Thoracic aorta (tissue), 2 donors: ENCODE measurements at places on chromosomes 3 and 15.

GRCh38 chr3:146148468-146148931, 12.5 kb downstream of the PLOD2 start:
- DNase-seq: no peak
- peak overlapping the region; percentile 28 for H3K27ac ChIP-seq
- peaks cover 84% of the 10 kb centered on the region for H3K4me1 ChIP-seq
- no peak overlapping the region for H3K4me3 ChIP-seq

DNA sequence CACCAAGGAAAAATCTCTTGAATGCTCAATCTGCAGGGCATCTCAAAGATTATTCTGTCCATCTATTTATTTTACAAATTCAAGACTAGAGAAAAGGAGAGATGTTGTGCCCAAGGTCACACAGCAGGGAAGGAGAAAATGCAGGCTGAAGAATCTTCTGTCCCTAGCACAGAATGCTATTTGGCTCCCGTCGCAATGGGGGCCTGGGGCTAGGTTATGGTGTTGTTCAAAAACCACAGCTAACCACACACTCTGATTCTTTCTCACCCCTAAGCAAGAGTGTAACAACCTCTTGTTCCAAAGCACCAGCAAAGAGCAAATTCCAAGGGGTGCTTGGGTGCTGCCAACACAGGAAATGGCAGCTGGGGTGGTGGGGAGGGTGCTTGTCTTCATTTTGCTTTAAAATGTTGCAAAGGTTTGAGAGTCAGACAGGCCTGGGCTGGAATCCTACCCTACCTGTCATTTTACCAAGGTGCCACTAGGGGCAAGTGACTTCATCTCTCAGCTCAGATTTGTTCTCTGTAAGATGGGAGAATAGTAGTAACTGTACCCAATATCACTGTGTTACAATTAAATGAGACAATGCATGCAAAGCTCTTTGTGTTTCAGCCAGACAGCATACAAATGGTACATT, 112.5 kb downstream of the ADAMTS9 start:
- no peak overlapping the region for H3K27ac ChIP-seq
- peaks cover 4% of the 10 kb centered on the region for H3K36me3 ChIP-seq
- no peak overlapping the region for H3K4me3 ChIP-seq
- no peaks in the 10 kb centered on the region for H3K27me3 ChIP-seq

DNA sequence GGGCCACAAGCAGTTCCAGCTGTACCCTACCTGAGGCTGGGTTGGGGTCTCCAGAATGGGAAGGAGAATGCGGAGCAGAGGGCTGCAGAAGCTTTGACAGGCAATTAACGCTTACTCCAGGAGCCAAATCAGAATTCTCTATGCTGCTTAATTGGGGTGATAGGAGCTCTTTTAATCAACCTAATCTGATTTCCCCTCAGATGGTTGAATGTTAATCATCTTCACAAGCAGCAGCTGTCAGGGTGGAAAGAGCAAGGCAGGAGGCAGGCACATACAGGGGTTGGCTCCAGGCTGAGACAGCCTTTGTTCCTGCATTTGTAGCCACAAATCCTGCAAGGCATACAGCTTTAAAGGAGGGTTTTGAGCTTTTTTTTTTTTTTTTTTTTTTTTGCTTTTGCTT, 2.6 kb downstream of the CILP start:
- no peaks in the 10 kb centered on the region for H3K36me3 ChIP-seq
- no peak overlapping the region for H3K27ac ChIP-seq
- no peaks in the 10 kb centered on the region for H3K27me3 ChIP-seq
- no peak for DNase-seq
- H3K4me1 ChIP-seq: no peaks in the 10 kb centered on the region

DNA sequence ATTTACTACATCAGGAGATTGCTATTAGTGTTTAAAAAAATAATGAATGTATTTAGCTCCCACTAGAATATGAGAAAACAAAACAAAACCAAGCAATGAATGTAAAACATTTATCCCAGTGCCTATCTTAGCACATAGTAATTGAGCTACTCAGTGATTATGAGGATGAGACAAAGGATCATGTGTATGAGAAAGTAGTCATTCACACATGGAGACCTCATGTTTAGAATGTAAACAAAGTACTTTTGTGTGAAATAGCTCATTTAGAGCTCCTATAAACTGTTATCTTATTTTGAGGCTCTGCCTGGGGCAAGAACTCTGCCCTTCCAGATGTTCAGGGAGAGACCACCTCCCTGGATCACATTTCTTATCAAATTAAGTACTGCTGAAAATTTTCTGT, 236.8 kb downstream of the LRRN1 start:
- H3K4me1 ChIP-seq: no peaks in the 10 kb centered on the region
- no peaks in the 10 kb centered on the region for H3K27me3 ChIP-seq
- H3K27ac ChIP-seq: no peak overlapping the region
- H3K36me3 ChIP-seq: no peaks in the 10 kb centered on the region

DNA sequence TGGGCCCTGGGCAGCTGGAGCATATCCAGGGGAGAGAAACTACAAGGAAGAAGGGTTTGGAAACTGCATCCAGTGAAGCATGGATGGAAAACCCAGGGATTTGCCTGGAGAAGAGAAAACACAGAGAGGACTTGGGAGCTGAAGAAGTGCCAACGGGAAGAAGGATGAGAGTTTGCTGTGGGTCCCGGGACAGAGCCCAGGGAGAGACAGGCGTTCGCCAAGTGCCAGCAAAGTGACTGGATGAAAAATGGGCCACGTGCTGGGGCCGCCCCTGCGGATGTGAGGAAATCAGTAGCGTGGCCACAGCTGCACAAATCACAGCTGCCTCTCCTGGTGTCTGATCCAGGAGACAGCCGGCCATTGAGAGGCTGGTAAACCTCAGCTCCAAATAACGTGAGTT, 70.4 kb downstream of the HES1 start:
- no peaks in the 10 kb centered on the region for H3K36me3 ChIP-seq
- H3K4me3 ChIP-seq: peak overlapping the region; percentile 19
- DNase-seq: no peak
- H3K27ac ChIP-seq: no peak overlapping the region

DNA sequence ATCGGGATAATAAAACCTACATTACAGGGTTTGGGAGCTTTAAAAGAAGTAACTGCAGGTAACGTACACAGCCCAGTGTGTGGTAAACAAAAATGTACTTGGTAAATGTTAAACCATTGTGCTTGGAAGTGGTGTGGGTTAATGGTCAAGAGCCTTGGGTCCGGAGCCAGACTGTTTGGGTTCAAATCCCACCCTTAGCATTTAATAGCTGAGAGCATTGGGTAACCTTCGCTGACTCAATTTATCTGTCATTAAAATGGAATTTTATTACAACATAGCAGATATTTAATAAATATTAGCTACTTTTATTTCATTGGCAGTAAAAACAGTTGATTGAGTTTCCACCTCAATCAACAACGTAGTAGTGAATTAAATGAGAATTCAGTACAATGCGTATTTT, 1.5 kb downstream of the FSTL1 start:
- no peak for DNase-seq
- H3K27me3 ChIP-seq: no peaks in the 10 kb centered on the region

DNA sequence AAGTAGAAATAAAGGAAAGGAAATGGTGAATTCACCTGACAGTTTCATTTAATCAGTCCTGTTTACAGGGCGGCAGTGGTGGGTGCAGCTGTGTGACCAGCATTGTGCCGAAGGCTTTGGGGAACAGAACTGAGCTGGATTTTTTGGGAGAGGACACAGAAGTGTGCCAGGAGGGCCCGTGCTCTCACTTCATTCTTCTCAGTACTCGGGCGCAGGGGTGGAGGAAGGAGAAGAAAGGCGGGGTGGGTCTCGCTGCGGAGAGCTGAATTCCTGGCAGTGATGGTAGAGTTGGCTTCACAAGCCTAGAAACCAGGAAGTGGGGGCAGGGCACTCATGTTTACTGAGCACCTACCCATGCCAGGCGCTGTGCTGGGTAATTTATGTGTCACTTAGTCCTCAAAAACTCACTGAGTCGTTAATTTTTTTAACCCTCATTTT, 64.6 kb downstream of the CRTC3 start:
- peak; percentile 93 for DNase-seq
- peak overlapping the region; percentile 42 for H3K4me3 ChIP-seq
- no peaks in the 10 kb centered on the region for H3K27me3 ChIP-seq
- H3K36me3 ChIP-seq: no peaks in the 10 kb centered on the region
- peaks cover 54% of the 10 kb centered on the region for H3K4me1 ChIP-seq
- peak overlapping the region; percentile 88 for H3K27ac ChIP-seq

- DNase-seq: no peak
- no peaks in the 10 kb centered on the region for H3K27me3 ChIP-seq
- H3K27ac ChIP-seq: no peak overlapping the region
- H3K36me3 ChIP-seq: no peaks in the 10 kb centered on the region
Observed at GRCh38 chr3:174202561-174202960, 656.6 kb upstream of the NAALADL2 start.

DNA sequence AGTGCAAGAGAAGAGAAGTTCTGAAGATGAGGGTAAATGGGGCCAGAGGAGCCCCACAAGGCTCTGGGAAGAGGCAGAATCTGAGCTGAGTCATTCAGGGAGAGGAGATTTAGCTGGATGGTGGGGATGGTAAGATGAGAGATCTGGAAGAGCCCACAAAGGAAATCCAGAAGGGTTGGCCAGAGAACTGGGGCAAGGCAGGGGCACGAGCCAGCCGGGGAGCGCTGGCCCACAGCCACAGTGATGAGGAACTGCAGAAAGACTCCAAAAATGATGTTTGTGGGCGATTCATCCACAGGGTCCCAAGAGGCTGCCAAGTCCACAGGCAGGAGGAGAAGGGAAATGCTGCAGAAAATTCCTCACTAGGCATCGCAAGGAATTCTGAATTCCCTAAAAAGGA, 75.9 kb upstream of the ATP2B2 start:
- peaks cover 8% of the 10 kb centered on the region for H3K4me1 ChIP-seq
- no peak overlapping the region for H3K4me3 ChIP-seq
- no peaks in the 10 kb centered on the region for H3K36me3 ChIP-seq
- H3K27me3 ChIP-seq: no peaks in the 10 kb centered on the region
- H3K27ac ChIP-seq: peak overlapping the region; percentile 9

DNA sequence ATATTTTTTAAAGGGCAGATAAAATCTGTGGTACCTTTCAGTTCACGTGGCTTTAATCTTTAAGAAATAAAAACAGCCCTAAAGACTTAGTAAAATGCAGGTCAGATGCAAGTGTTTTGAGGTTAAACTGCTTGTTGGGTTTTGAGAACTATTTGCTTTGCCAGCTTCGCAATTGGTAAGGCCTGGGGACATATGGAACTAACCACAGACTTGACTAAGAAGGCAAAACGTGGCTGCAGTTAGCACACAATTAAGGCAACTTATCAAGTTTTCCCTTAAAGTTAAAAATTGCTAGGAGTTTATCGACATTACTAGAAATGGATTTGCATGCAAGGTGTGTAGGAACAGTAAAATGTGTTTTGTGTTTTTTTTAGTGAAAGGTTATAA, 206.9 kb downstream of the ZNF385D start:
- no peak overlapping the region for H3K4me3 ChIP-seq
- no peak overlapping the region for H3K27ac ChIP-seq
- H3K36me3 ChIP-seq: no peaks in the 10 kb centered on the region
- DNase-seq: no peak

DNA sequence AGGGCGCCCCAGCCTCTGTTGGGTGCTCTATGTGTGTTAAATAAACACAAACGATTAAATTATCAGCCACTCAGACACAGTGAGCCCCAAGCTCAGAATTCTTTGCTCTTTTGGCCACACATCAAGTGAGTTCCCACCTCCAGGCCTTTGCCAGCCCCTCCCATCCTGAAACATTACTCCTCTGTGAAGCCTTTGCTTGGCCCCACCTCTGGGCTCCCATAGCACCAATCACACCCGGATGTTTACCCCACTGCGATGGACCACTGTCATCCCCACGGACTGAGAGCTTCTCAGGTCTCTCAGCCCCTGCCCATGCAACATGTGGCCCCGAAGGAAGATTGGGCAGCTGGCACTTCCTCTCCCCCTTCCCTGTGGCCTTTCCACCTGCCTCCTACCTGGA, 85.1 kb downstream of the NUP210 start:
- no peak overlapping the region for H3K27ac ChIP-seq
- no peak overlapping the region for H3K4me3 ChIP-seq
- H3K4me1 ChIP-seq: no peaks in the 10 kb centered on the region
- H3K36me3 ChIP-seq: no peaks in the 10 kb centered on the region
- no peaks in the 10 kb centered on the region for H3K27me3 ChIP-seq

DNA sequence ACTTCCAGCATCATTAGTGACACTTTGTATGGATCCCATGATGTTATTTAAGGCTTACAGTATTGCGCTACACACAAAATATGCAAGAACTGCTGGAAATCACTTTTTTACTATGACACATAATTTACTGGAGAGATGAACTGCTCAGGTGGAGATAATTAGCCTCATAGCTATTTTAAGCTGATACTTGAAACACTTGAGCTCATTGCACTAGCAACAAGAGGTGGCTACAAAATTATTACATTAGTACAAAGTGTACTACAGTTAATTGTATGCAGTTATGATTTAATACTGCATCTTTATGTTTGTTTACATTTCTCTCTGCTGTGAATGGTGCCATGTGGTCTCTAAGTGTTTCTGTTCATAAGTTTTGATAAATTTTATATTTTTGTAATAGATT, 6.5 kb upstream of the LZTFL1 start:
- H3K27ac ChIP-seq: no peak overlapping the region
- H3K4me1 ChIP-seq: no peaks in the 10 kb centered on the region
- no peak overlapping the region for H3K4me3 ChIP-seq
- no peaks in the 10 kb centered on the region for H3K36me3 ChIP-seq

- no peaks in the 10 kb centered on the region for H3K36me3 ChIP-seq
- H3K27ac ChIP-seq: peak overlapping the region; percentile 39
- peaks cover 19% of the 10 kb centered on the region for H3K4me1 ChIP-seq
- DNase-seq: no peak
- H3K27me3 ChIP-seq: no peaks in the 10 kb centered on the region
- H3K4me3 ChIP-seq: no peak overlapping the region
Observed at GRCh38 chr3:21792176-21792575, 41.2 kb upstream of the ZNF385D start.

GRCh38 chr3:38257583-38257982, 8.0 kb upstream of the SLC22A13 start:
- H3K4me3 ChIP-seq: no peak overlapping the region
- H3K4me1 ChIP-seq: no peaks in the 10 kb centered on the region
- H3K27me3 ChIP-seq: no peaks in the 10 kb centered on the region
- H3K36me3 ChIP-seq: peaks cover 9% of the 10 kb centered on the region
- no peak for DNase-seq
- no peak overlapping the region for H3K27ac ChIP-seq

- no peak overlapping the region for H3K4me3 ChIP-seq
- DNase-seq: no peak
- H3K4me1 ChIP-seq: no peaks in the 10 kb centered on the region
- no peak overlapping the region for H3K27ac ChIP-seq
Observed at GRCh38 chr15:61318802-61319525, 89.9 kb upstream of the RORA start.

GRCh38 chr3:189631373-189631408, at the start of gene TP63:
Gene TP63, plus strand, starts transcription at chr3:189631389. Its CDS starts 127 bp downstream, at chr3:189631516.
- H3K27ac ChIP-seq: no peak within 1 kb of the TSS
- no peaks in the 10 kb centered on the region for H3K36me3 ChIP-seq
- no peak for DNase-seq
